CD8-positive, alpha-beta memory T cell (primary cell): ENCODE measurements at places on chromosomes 6 and 20.

DNA sequence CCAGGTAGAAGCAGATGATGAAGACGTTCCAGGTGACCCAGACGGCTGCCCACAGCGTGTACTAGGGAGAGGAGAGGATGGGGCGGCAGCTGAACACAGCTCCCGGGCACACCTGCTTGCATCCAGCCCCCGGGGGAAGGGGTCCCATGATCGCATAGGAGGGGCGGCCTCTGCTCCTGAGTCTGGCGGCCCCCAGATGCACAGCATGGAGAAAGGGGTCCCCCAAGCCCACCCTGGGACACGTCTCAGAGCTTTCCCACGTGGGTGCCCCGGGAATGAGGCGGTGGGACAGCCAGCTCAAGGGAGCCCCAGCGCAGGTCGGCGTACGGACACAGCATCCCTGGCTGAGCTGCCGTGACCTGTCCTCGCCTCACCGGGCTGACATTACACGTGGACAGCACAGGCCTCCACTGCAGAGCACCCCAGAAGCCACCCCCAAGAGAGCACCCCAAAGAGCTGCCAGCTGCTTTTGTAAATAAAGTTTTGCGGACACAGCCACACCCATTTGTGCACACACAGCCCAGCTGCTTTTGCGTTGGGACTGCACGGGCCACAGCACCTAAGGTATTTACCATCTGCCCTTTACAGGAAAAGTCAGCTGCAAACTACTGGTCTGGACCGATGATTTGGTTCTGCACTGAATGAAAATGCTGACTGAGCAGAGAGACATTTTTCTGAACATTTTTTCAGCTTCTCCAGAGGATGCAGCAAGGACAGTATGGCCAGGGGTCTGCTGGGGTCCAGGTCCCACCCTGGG lies 5.2 kb downstream of the NKAIN4 start:
- no peaks in the 10 kb centered on the region for H3K36me3 ChIP-seq
- no peak for DNase-seq
- no peaks in the 10 kb centered on the region for H3K4me1 ChIP-seq
- H3K27me3 ChIP-seq: peaks cover 13% of the 10 kb centered on the region
- H3K27ac ChIP-seq: no peak overlapping the region
- H3K4me3 ChIP-seq: no peak overlapping the region

GRCh38 chr6:36020154-36020553 lies 4.3 kb downstream of the SLC26A8 start:
- H3K4me3 ChIP-seq: no peak overlapping the region
- no peaks in the 10 kb centered on the region for H3K4me1 ChIP-seq
- no peak overlapping the region for H3K27ac ChIP-seq

DNA sequence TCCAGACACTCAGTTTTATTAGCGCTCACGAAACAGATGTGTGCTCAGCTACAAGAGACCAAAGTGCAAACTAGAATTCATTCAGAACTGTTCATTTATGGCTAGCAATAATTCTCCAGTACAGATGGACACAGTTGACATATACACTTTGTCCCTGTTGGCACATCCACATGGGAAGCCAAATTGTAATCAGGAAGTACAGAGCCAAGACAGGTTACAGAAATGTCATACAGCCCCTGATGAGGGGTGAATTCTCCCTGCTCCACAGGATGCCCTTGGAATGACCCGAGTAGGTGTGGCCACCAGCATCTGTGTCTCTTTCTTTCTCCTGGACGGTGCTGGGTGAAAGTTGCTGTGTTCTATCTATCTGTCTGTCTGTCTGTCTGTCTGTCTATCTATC lies 7.6 kb downstream of the DHX35 start:
- no peak for DNase-seq
- peaks cover 5% of the 10 kb centered on the region for H3K36me3 ChIP-seq
- H3K27ac ChIP-seq: no peak overlapping the region
- no peak overlapping the region for H3K4me3 ChIP-seq
- no peaks in the 10 kb centered on the region for H3K4me1 ChIP-seq

GRCh38 chr6:43142101-43142500 lies 29.0 kb upstream of the SRF start:
- no peaks in the 10 kb centered on the region for H3K36me3 ChIP-seq
- no peak overlapping the region for H3K27ac ChIP-seq
- no peak overlapping the region for H3K4me3 ChIP-seq

DNA sequence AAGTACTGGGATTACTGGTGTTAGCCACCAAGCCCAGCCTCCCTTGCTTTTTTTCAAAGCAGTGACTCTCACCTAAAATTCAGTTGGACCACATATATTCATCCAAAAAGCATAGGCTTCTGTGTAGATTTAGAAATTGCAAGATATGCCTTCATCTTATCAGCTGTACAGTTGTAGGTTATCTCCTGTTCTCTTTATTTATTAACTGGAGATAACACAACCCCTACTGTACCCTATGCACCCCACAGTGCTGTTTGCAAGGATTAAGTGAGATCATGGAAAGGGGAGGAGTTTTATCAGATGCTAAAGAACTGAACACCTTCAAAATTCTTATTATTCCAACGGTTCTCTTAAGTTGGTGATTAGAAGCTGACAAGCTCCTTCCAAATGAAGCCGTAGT lies 164.4 kb upstream of the JARID2 start:
- H3K27me3 ChIP-seq: no peaks in the 10 kb centered on the region
- peaks cover 3% of the 10 kb centered on the region for H3K4me1 ChIP-seq
- H3K36me3 ChIP-seq: no peaks in the 10 kb centered on the region

DNA sequence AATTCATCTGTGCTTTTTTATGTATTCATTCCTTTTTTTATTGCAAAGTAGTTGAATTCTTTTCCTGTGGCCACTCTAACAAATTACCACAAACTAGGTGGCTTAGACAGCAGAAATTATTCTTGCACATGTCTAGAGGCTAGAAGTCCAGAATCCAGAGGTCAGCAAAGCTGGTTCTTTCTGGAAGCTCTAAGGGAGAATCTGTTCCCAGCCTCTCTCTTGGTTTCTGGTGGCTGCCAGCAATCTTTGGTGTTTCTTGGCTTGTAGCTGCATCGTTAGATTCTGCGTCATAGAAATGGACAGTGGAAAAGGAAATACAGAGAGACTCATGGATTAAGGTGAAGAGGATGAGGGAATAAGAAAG lies 39.3 kb downstream of the GSTA2 start:
- H3K27me3 ChIP-seq: no peaks in the 10 kb centered on the region
- H3K36me3 ChIP-seq: no peaks in the 10 kb centered on the region
- H3K4me1 ChIP-seq: no peaks in the 10 kb centered on the region
- no peak overlapping the region for H3K4me3 ChIP-seq

- no peak for DNase-seq
- peaks cover 27% of the 10 kb centered on the region for H3K4me1 ChIP-seq
- H3K27ac ChIP-seq: no peak overlapping the region
- H3K4me3 ChIP-seq: no peak overlapping the region
- no peaks in the 10 kb centered on the region for H3K27me3 ChIP-seq
Observed at GRCh38 chr20:51665543-51666118, 102.6 kb downstream of the ATP9A start.

- no peaks in the 10 kb centered on the region for H3K36me3 ChIP-seq
- H3K27me3 ChIP-seq: no peaks in the 10 kb centered on the region
- H3K4me1 ChIP-seq: no peaks in the 10 kb centered on the region
- H3K27ac ChIP-seq: no peak overlapping the region
Observed at GRCh38 chr20:6674831-6675230, 92.7 kb upstream of the BMP2 start.

GRCh38 chr6:99064834-99065233 lies 117.1 kb upstream of the FBXL4 start:
- no peak for DNase-seq
- no peak overlapping the region for H3K27ac ChIP-seq
- no peaks in the 10 kb centered on the region for H3K36me3 ChIP-seq
- H3K4me3 ChIP-seq: no peak overlapping the region

GRCh38 chr6:149938571-149939355 lies 3.1 kb upstream of the ULBP2 start:
- H3K27ac ChIP-seq: peak overlapping the region; percentile 44
- peaks cover 63% of the 10 kb centered on the region for H3K27me3 ChIP-seq
- H3K4me3 ChIP-seq: peak overlapping the region; percentile 48
- no peaks in the 10 kb centered on the region for H3K36me3 ChIP-seq
- peak; percentile 74 for DNase-seq

- no peak within 1 kb of the TSS for H3K4me3 ChIP-seq
- no peak for DNase-seq
Observed at GRCh38 chr6:154039231-154039842, at the start of gene OPRM1. TSS of gene OPRM1 (plus strand) at chr6:154039240. CDS start at chr6:154039545, 305 bp downstream.

DNA sequence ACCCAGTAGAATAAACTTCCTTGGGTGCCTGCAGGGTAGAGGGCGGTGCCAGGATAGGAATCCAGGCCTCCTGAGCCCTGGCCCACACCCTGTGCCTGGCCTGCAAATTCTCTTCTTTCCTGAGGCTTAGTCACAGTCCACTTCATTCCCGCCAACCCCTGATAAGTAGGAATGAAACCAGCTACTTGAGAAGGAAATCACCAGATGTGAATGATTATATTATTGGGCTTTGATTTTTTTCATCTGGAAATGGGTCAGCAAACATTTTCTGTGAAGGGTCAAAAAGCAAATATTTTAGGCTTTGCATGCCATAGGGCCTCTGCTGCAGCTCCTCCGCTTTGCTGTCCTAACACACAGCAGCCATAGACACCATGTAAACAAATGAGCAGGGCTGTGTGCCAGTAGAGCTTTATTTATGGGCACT lies 50.2 kb downstream of the STK35 start:
- H3K4me1 ChIP-seq: no peaks in the 10 kb centered on the region
- H3K4me3 ChIP-seq: no peak overlapping the region
- no peaks in the 10 kb centered on the region for H3K36me3 ChIP-seq
- no peak overlapping the region for H3K27ac ChIP-seq

GRCh38 chr20:34190679-34191090 lies 50.5 kb upstream of the ASIP start:
- no peaks in the 10 kb centered on the region for H3K27me3 ChIP-seq
- H3K27ac ChIP-seq: no peak overlapping the region
- H3K4me3 ChIP-seq: no peak overlapping the region
- no peak for DNase-seq
- no peaks in the 10 kb centered on the region for H3K4me1 ChIP-seq
- no peaks in the 10 kb centered on the region for H3K36me3 ChIP-seq

DNA sequence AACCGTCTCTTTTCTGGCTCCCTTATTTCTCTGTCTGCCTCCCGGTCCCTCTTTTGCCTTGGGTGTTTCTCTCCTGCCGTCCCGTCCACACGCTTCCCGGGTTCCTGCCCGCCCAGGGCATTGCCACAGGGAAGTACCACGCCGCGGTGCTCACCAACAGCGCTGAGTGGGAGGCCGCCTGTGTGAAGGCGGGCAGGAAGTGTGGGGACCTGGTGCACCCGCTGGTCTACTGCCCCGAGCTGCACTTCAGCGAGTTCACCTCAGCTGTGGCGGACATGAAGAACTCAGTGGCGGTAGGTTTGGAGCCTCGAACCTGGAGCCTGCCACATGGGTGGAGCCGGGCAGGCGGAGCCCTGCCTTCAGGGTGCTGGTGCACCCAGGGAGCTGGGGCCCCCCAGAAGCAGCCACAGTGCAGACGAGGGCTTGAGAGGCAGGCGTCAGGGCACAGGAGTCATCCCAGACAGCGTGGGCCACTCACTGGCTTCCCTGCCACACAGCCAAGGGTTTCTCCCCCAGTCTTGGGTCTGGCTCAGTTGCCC lies 21.3 kb downstream of the NPEPL1 start:
- H3K4me1 ChIP-seq: no peaks in the 10 kb centered on the region
- H3K36me3 ChIP-seq: no peaks in the 10 kb centered on the region

- H3K36me3 ChIP-seq: peaks cover 13% of the 10 kb centered on the region
- peak overlapping the region; percentile 8 for H3K27ac ChIP-seq
- peak; percentile 68 for DNase-seq
- H3K27me3 ChIP-seq: no peaks in the 10 kb centered on the region
Observed at GRCh38 chr6:16136621-16137450, 8.0 kb downstream of the MYLIP start.

DNA sequence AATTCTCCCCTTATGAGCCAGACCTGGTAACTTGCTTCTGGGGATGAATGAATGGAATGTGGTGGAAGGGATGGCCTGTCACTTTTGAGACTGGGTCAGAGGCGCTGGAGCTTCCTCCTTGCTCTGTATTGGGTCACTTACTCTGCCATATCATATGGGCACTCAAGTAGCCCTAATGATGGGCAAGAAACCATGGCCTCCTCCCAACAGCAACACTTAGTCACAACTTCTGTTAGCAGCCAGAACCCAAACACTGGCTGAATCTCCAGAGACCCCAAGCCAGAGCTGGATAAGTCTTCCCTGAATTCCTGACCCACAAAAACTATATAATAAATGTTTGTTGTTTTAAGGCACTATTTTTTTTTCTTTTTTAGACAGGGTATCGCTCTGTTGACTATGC lies 5.5 kb downstream of the E2F1 start:
- H3K4me3 ChIP-seq: no peak overlapping the region
- no peaks in the 10 kb centered on the region for H3K36me3 ChIP-seq
- no peak overlapping the region for H3K27ac ChIP-seq
- peaks cover 41% of the 10 kb centered on the region for H3K4me1 ChIP-seq
- DNase-seq: no peak
- no peaks in the 10 kb centered on the region for H3K27me3 ChIP-seq

GRCh38 chr6:129141499-129141898 lies 258.6 kb downstream of the LAMA2 start:
- no peaks in the 10 kb centered on the region for H3K36me3 ChIP-seq
- no peak overlapping the region for H3K4me3 ChIP-seq
- no peaks in the 10 kb centered on the region for H3K4me1 ChIP-seq
- H3K27ac ChIP-seq: no peak overlapping the region
- DNase-seq: no peak

- H3K27me3 ChIP-seq: no peaks in the 10 kb centered on the region
- H3K27ac ChIP-seq: no peak overlapping the region
- no peak for DNase-seq
- H3K4me3 ChIP-seq: no peak overlapping the region
- H3K4me1 ChIP-seq: no peaks in the 10 kb centered on the region
Observed at GRCh38 chr6:25944688-25945574, 14.4 kb upstream of the SLC17A2 start.

- H3K4me1 ChIP-seq: no peaks in the 10 kb centered on the region
- no peak overlapping the region for H3K4me3 ChIP-seq
- no peaks in the 10 kb centered on the region for H3K27me3 ChIP-seq
- H3K36me3 ChIP-seq: no peaks in the 10 kb centered on the region
Observed at GRCh38 chr6:131644921-131645320, 7.8 kb downstream of the ENPP3 start.

DNA sequence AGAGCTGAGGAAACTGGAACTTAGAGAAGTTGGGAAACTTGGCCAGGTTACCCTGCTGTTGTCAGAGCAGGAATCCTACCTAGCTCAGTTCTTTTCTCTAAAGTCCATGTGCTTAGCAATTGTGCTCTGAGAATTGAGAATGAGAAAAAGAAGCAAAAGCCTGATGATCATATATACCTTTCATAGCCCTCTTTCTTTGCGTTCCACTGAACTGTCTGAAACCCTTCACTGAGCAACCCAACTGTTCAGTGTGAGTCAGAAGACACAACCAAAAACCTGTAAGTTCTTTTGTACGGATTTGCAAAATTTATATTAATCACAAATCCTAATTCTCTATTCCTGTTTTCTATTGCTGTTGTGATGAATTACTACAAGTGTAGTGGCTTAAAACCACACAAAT lies 80.6 kb downstream of the PHF3 start:
- no peaks in the 10 kb centered on the region for H3K27me3 ChIP-seq
- DNase-seq: no peak
- H3K27ac ChIP-seq: no peak overlapping the region
- H3K4me3 ChIP-seq: no peak overlapping the region
- peaks cover 13% of the 10 kb centered on the region for H3K36me3 ChIP-seq

GRCh38 chr6:19805129-19805481 lies 32.1 kb upstream of the ID4 start:
- no peaks in the 10 kb centered on the region for H3K27me3 ChIP-seq
- no peaks in the 10 kb centered on the region for H3K36me3 ChIP-seq
- no peak overlapping the region for H3K4me3 ChIP-seq
- H3K4me1 ChIP-seq: no peaks in the 10 kb centered on the region
- no peak for DNase-seq

- no peak overlapping the region for H3K27ac ChIP-seq
- H3K4me1 ChIP-seq: peaks cover 17% of the 10 kb centered on the region
- no peak overlapping the region for H3K4me3 ChIP-seq
- H3K36me3 ChIP-seq: peaks cover 5% of the 10 kb centered on the region
- no peaks in the 10 kb centered on the region for H3K27me3 ChIP-seq
Observed at GRCh38 chr20:50821994-50822393, 27.1 kb downstream of the BCAS4 start.
